Tibial nerve (tissue), 4 donors: ENCODE measurements at places on chromosomes 7 and 10.
A peak's percentile ranks its signal among the peaks of the same experiment; 100 is the strongest.

DNA sequence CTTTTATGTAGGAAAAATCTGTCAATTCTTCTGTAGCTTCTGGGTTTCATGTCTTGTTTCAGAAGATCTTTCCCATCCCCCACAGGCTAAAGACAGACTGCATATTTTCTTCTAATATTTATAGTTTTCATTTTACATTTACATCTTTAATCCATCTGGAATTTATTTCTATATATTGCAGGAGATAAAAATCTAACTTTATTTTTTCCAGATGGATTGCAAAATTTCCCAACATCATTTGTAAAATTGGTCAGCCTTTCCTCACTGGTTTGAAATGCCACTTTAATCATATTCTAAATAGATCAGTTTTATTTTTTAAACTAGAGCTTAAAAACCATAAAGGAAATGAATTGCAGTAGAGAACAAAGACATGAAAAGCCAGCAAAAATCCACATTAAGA lies 46.9 kb downstream of the TMEM26 start:
- DNase-seq, result no peak

DNA sequence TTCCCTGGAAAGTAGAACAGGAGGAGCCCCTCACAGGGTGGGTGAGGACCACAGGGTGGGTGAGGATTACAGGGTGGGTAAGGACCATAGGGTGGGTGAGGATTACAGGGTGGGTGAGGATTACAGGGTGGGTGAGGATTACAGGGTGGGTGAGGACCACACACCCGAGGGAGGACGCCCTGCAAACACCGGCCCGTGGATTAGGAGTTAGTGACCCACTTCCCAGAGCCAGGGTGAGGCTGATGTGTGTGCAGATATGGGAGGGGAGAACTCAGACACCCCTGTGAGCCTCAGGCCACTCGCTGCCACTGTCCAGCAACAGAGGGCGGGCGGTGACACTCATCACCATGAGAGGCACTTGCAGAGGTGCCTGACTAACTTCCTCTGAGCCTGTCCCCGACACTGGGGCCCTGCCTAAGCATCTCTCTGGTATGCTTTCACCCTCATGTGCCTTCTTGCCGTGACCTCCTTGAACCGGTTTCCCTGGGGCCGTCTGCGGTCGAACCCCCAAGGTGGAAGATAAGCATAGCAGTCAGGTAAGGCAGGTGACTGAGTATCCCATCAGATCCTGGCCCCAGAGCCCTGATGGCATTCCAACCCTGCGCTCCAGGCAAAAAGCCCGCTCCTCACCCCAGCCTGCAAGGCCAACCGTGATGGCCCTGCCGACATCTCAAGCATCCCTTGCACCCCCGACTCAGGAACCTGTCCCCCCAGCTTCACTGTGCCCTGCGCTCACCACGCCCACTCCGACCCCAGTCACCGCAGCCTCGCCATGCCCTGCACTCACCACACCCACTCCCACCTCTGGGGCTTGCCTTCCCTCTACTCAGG lies 74.1 kb downstream of the FAM53B start:
- no peak for DNase-seq

DNA sequence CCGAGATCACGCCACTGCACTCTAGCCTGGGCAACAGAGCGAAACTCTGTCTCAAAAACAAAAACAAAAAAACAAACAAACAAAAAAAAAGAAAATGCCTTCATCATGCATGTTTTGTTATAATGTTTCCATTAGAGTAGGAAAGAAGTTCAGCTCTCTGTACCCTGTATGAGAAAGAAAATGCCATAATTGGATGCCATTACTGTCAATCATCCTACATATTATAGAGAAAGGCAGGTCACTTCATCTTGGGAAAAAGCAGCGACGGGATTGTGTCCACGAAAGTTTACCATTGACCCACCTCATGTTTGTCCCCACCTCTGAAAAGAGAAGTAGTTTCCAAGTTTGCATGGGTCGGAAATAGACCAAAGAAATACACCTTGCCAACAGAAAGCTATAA lies 33.8 kb downstream of the SEC61G start:
- DNase-seq, result no peak

- no peak for DNase-seq
These were observed 226.1 kb downstream of the PTEN start for GRCh38 chr10:88089498-88089897.

DNA sequence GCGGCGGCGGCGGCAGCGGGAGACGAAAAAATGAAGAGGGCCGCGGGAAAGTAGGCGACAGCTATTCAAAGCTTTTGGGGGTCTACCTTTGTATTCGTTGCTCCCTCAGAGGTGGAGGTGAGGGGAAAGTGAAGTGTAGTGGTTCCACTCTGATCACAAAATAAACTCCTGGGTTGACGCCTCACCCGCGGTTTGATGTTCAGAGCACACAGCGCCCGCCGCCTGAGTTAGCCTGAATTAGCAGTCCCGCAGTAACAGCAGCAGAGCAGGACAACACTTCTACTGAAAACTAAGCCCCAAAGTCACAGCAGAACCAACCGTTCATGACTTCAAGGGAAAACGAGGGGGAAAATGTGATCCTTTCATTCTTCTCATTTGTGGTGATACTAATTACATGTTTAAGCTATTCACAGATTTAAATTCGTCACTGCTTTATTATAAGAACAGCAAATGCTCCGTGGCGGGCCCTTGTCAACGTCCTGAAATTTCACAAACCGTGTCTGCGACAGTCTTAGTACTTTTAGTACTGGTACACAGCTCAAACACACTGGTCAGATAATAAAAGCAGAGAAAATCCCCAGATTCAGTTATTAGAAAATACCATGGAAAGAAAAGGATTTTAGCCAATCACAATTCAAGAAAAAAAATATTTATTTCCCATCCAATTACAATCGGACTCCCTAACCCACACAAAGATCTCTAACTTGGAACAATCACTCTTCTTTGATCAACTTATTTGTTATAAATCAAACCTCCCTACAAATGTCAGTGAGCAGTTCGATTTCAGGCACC lies 563 bp upstream of the JMJD1C start:
- peak; percentile 26 for DNase-seq

DNA sequence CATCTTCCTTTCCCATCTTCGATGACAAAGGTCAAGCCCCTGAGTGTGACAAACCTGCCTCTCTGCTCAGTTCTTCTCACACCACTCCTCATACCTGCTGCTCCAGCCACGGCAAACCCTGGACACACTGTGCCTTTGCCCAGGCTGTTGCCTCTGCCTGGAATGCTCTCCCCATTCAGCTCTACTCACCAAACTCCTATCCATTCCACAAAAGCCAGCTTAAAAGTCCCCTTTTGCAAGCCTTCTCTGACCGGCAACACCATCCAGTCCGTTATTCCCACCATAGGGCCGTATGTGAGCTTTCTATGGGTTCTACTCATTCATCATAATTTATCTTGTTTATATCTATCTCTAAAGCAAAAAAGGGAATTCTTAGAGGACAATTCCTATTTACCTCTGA lies 15.2 kb downstream of the GFRA1 start:
- no peak for DNase-seq

GRCh38 chr7:113921363-113921762 lies 2.6 kb upstream of the PPP1R3A start:
- DNase-seq, result no peak

DNA sequence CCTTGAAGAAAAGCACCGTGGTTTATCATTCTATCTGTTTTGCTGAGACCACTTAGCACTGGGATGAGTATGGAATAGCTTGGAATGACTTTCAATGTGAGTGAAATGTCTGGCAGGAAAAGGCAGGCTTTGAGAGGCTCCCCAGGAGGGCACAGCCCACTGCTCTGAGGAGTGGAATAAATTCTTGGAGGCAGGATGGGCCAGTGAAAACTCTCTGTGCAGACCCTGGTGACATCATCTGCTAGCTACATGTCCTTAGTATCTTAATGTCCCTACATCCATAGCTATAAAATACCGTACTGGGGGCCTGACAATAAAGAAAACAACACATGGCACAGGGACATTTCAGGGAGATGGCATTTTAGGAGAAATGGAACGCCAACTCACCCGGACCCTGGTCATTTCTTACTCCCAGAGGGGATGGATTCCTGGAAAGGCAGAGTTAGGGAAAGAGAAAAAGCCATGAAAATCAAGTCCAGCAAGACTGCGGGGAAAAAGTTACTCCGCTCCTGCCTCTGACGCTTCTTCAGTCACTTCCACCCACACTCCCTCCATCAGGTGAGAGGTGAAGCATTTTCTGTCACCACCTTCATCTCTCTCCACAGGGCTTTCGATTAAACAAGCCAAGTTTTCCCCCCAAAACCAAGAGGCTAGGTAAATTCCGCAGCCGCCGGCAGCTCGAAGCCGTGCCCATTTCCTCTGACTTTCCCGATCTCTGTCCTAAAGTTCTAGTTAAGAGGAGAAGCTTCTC lies 991 bp downstream of the ZNF239 start:
- DNase-seq, result no peak

- peak; percentile 38 for DNase-seq
These were observed 58.2 kb upstream of the DNAAF5 start for GRCh38 chr7:668139-668931.

DNA sequence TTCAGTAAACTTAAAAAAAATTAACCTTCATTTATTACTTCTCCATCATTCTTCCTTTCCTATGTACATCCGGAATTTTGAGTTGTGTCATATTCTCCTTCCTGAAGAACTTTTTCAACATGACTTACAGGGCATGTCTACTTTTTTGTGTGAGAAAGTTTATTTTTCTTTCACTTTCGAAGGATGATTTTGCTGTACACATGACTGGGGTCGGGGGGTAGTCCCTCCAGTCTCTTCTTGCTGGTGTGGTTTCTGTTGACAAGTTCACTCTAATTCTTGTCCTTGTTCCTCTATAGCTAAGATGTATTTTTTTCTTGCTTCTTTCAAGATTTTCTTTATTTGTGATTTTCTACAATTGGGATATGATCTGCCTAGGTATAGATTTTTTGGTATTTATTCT lies 55.8 kb downstream of the INPP5A start:
- no peak for DNase-seq

DNA sequence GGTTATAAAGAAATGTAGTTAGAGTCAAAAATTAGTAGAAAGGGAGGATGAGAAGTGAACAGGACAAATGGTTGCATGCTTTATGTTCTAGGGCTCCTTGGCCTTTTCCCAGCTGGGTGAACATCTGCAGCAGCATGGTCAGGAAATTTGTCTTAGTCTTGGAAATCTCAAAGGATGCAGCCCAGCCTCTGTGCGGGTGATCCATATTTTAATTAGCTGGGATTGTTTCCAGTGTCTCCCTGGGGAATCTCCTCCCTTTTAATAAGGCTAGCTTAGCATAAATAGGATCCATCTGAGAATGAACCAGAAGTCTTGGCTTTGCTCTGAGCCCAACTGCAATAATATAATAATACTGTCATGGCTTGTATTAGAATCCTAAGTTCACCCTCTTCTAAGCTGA lies 198.3 kb downstream of the PRKG1 start:
- no peak for DNase-seq

DNA sequence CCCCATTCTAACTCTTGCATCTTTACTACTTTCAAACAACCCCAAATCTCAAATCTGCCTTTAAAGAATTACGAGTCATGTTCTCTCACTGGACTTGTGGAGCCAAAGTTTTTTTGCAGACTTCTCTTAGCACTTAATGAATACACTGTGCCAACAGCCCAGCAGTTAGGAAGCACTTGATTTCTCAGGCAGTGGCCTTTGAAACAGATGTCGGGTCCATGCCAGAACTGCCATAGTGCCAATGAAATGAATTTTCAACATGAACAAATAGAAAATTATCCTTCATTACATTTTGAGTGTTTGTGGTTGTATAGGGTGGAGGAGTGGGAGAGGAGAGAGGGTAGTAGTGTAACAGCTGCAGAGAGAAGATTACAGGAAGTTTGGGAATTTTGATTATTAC lies 5.9 kb downstream of the BORCS7 start:
- no peak for DNase-seq

GRCh38 chr10:103931603-103932002 lies 13.6 kb upstream of the STN1 start:
- no peak for DNase-seq

- DNase-seq, result no peak
These were observed 573.5 kb downstream of the TNS3 start for GRCh38 chr7:47008461-47008860.

DNA sequence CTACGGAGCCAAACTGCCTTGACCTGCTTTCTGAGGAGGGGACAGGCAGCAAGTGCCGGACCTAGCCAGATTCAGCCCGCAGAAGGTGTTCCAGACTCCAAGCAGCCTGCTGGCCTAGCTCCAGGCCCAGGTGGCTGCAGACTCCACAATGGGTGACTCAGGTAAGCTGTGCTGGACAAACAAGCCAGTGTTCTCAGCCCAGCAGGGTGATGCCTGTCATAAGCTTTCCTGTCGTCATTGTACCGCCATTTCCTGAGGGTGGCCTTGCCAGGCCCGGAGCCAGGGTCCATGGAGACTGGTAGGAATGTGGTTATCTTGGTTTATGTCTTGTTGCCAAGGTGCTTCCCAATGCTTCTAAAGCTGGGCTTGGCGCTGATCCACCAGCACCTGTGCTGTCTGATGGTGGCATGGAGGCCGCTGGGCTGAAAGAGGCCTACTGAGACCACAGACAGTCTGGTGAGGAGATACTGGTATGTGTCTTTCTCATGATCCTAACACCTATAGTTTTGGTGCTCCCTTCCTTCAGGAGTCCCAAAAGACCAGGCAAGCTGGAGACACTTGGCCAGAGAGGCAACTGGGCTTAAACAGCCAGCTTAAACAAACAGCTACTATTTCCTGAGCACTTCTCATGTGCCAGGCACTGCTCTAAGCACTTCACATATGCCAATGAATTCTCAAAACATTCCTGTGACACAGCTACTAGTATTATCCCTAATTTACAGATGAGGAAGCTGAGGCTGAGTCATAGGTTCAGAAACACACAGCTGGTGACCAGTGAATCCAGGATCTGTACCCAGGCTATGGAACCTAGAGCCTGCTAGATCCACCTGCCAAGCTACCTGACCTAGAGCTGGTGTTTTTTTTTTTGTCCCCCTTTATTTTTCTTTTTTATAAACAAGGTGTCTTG lies 42.0 kb downstream of the ZC3HC1 start:
- DNase-seq, result no peak

DNA sequence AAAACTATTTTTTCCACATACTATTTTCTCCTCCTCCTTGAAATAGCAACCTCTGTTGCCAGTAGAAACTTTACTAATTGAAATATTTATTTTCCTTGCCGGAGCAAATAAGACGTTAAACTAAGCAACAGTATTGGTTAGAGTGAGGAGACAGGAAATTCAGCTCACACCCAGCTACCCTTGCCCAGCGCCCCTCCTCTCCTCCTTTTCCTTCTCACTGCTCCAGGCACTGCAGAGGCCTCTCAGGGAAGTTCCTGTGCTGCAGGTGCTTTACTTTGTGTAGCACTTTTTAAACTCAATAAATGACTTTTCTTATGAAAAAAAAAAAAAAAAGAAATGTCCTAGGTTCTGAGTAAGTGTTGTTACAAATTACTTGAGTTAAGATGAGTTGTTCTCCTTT lies 134.0 kb downstream of the SEMA3E start:
- no peak for DNase-seq

GRCh38 chr10:29804025-29804852 lies 169.5 kb upstream of the SVIL start:
- DNase-seq, result no peak

DNA sequence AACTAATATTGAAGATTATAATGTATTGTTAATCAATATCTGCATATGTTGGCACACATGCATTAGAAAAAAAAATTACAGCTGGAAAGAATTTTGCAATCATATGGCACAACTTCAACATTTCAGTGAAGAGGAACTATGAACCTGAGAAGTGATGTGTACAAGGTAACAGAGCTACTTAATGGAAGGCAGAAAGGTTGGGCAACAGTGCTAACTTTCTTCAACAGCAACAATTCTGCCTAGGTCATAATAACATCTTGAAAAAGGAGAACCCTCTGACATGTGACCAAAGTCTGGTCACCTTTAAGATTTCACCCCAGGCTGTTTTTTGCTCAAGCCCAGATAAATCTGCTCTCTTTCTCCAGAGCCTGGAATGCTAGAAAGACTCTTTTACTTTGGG lies 47.9 kb upstream of the SKAP2 start:
- no peak for DNase-seq
